T-cell (primary cell): ENCODE measurements at places on chromosomes 5 and 9. TPM values are rescaled to one million over a fixed set of nuclear protein-coding genes. Genes with fewer than 3 reads are reported as not detected.
A peak's percentile ranks its signal among the peaks of the same experiment; 100 is the strongest.

The PTTG1 gene
- 6.6 TPM for total RNA-seq

- no peak for DNase-seq
- H3K27me3 ChIP-seq, result no peaks in the 10 kb centered on the region
- H3K4me3 ChIP-seq, result no peak overlapping the region
- H3K4me1 ChIP-seq, result no peaks in the 10 kb centered on the region
Observed at GRCh38 chr5:73770172-73771025, 144.4 kb downstream of the ARHGEF28 start.

- H3K36me3 ChIP-seq, result no peaks in the 10 kb centered on the region
- H3K4me3 ChIP-seq, result no peak overlapping the region
- H3K27ac ChIP-seq, result no peak overlapping the region
- DNase-seq, result no peak
- H3K4me1 ChIP-seq, result no peaks in the 10 kb centered on the region
- H3K27me3 ChIP-seq, result peaks cover 7% of the 10 kb centered on the region
Observed at GRCh38 chr5:94830520-94830919, 212.1 kb downstream of the SLF1 start.

GRCh38 chr5:159773062-159773924 is 143.0 kb upstream of the ADRA1B start:
- peaks cover 9% of the 10 kb centered on the region for H3K4me1 ChIP-seq
- H3K27me3 ChIP-seq, result peaks cover 21% of the 10 kb centered on the region
- H3K27ac ChIP-seq, result no peak overlapping the region
- H3K4me3 ChIP-seq, result peak overlapping the region; percentile 63
- DNase-seq, result peak; percentile 41
- no peaks in the 10 kb centered on the region for H3K36me3 ChIP-seq

The SLC35D2 gene
- 16.2 TPM for total RNA-seq

The DOK3 gene
- total RNA-seq, result 4.3 TPM

The PAM gene
- total RNA-seq, result 17.5 TPM

DNA sequence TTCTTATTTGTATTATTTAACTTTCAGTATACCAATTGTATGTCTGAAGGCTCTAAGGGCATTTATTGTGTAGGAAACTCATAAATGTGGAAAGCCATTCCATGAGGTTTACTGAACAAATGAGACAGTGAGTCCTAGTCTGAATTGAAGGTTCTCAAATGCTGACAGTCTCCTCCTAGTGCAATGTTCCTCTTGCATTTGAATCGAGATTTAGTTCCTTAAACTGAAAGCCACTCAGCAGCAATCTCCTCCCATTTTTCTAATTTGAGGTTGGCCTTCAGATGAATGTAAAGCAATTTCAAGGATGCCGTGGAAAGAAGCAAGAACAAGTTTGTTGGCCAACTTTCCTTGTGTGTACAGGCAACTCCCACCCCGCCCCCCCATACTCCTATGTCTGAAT is 493.2 kb upstream of the KLF4 start:
- H3K27ac ChIP-seq, result no peak overlapping the region
- no peak overlapping the region for H3K4me3 ChIP-seq
- H3K4me1 ChIP-seq, result no peaks in the 10 kb centered on the region
- H3K27me3 ChIP-seq, result no peaks in the 10 kb centered on the region
- DNase-seq, result no peak

The GFM2 gene
- total RNA-seq, result 20.3 TPM

DNA sequence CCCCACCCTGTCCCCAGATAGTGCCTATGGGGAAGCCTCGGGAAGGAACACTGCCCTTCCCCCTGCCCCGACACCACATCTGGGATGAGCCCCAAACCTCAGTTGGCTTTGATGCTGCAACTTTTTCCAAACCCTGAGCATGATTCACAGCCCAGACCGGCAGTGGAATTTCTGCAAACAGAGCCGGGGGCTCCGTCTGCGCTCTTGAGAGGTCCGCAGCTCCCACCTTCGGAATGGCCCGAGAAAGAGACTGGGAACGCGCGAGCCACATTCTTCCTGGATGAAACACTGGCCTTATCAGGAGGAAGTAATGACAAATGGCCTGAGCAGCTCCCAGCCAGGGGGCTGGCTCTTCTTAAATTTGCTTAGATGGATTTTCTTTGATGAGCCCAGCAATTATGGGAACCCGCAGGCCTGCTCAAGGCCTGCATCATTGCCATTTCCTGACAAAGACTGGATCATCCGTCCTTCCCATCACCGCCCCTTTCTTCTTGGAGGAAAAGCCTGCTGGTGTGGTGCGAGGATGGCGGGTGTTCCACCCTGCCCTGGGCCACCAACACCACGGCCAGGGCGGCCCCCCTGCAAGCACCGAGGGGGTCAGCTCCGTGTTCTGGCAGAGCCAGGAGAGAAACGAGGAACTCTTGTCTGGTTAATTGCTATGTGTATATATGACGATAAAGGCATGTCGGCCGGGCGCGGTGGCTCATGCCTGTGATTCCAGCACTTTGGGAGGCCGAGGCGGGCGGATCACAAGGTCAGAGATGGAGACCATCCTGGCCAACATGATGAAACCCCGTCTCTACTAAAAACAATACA is 38.8 kb upstream of the COL5A1 start:
- H3K27me3 ChIP-seq, result peaks cover 27% of the 10 kb centered on the region
- DNase-seq, result no peak
- no peak overlapping the region for H3K27ac ChIP-seq
- H3K4me1 ChIP-seq, result no peaks in the 10 kb centered on the region

DNA sequence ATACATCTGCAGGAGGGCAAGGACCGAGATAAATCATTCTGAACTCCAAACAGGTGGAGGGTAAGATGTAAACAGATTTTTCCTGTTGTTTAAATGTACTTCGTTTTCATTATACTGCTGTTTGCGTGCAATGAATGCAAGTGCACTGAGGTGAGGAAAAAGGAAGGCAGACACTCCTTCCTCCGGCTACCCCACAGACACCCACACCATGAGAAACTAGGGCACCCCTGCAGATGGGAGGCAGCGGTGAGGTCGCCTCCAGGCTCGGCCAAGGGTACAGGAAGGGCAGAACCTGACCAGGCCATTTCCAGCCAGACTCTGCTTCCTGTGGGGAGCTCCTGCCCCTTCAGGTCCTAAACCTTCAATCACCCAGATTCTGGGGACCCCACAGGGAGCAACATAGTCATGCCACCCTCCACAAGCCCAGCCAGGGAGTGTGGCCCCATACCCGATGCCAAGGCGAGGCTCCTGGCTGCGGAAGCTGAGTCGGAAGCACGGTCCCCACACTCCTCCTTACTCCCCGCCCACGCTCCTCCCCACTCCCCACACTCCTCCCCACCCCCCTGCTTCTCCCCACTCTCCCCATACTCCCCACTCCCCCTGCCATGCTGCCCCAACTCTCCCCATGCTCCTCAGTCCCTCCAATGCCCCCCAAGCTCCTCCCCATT is 37.1 kb downstream of the VAV2 start:
- peak overlapping the region; percentile 53 for H3K27ac ChIP-seq
- peak overlapping the region; percentile 34 for H3K4me3 ChIP-seq
- no peaks in the 10 kb centered on the region for H3K27me3 ChIP-seq
- H3K4me1 ChIP-seq, result peaks cover 5% of the 10 kb centered on the region
- no peaks in the 10 kb centered on the region for H3K36me3 ChIP-seq
- peak; percentile 11 for DNase-seq

The IFNA2 gene
- total RNA-seq, result not detected

DNA sequence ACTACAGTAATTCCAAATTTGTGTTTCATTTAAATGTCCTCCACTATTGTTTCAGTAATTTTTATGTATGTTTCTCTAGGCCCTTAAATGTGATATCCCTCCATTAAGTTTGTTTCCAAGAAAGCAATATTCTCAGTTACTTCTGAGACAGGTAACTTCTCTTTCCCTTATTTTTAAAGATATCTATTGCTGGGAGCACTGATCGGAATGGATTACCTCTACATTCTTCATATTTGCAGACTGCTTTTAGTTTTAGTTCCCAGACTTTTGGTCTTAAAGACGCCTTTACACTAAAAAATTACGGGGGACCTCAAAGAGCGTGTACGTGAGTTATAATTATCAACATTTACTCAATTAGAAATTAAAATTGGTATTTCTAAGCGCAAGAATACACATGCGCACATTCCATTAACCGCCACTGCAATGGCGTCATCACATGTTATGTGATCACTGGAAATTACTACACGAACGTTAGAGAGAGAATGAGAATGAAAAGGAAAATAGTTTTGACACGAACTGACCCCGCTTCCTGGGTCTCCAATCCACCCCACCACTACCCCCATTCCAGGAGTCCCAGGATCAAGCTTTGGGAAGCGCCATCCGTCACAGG is 519 bp upstream of the RAD50 start:
- H3K27ac ChIP-seq, result peak overlapping the region; percentile 86
- peak overlapping the region; percentile 87 for H3K4me3 ChIP-seq
- peaks cover 6% of the 10 kb centered on the region for H3K4me1 ChIP-seq
- no peaks in the 10 kb centered on the region for H3K36me3 ChIP-seq

GRCh38 chr5:159096243-159096923 is 3.3 kb downstream of the EBF1 start:
- no peak for DNase-seq
- no peak overlapping the region for H3K27ac ChIP-seq
- peaks cover 9% of the 10 kb centered on the region for H3K4me1 ChIP-seq
- no peak overlapping the region for H3K4me3 ChIP-seq
- no peaks in the 10 kb centered on the region for H3K36me3 ChIP-seq
